ENCODE measurements at places on chromosomes 12 and 14. TPM values are rescaled to one million over a fixed set of nuclear protein-coding genes. Genes with fewer than 3 reads are reported as not detected.

DNA sequence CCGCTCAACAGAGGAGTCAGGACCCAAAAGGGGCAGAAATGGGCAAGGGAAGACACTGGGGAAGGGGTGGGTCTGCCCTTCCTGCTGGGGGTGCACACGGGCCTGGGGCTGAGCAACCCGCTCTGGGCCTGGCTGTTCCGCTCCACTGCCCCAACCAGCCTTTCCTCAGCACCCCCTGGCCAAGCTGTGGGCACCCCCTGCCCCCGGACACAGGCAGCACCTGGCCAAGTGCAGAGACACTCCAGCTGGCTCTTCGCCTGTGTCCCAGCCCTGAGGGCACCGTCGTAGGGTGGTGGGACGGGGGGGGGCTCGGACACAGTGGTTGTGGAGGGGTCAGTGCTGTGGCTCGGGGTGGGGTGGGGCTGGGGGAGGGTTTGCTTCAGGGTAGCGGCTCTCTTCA, 10.3 kb downstream of the PACS2 start:
- DNase-seq, result no peak

DNA sequence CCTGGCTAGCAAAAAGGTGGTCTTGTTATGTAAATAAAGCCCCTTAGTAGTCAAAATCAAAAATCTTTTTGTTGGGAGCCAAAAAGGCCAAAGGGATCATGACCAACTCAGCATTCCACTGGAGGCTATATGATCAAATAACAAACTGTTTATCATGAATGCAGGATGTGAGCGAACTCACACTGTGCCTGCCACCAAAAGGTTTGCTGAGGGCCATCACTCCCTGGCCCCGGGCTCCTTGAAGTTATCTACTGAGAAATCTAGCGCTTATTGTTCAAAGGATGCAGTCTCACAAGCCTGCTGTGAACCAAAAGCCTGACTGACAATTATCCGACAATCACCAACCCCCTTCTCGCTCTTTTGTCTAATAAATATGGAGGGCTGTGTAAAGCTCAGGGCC, 107.2 kb upstream of the DDHD1 start:
- DNase-seq, result no peak

SOCS2 gene
- 30.9 TPM for total RNA-seq

DNA sequence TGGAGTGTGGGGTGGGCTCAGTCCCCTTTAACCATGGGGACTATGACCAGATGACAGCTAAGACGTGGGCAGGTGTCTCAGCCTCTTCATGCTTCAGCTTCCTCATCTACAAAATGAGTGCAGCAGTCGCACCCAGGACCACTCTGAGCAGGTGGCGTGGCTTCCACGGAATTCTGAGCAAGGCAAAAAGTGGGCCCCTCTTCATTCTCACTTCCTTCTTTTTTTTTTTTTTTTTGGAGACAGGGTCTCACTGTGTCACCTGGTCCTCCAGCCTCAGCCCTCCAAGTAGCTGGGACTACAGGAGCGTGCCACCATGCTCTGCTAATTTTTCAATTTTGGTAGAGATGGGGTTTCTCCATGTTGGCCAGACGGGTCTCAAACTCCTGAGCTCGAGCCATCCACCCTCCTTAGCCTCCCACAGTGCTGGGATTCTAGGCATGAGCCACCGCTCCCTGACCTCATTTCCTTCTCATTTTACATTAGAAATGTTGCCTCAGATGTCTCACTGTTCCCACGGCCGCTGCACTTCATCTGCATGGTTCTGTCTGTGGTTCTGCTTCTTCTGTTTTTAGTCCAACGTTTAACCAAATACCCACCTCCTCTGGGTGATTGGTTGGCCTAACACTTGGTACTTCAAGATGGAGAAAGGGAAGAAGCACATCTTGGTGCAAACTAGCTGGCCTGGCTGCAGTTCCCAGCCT, 41.3 kb upstream of the BCL7A start:
- no peak for DNase-seq

GRCh38 chr14:24828486-24828885, 194.5 kb upstream of the GZMB start:
- DNase-seq, result no peak

- no peak for DNase-seq
Measured at GRCh38 chr14:89641495-89642175, 224.6 kb upstream of the FOXN3 start.

Measured in kidney epithelial cell (primary cell).